ENCODE measurements at places on chromosomes 12 and 14. TPM values are rescaled to one million over a fixed set of nuclear protein-coding genes. Genes with fewer than 3 reads are reported as not detected.
A peak's percentile ranks its signal among the peaks of the same experiment; 100 is the strongest.

GRCh38 chr12:70383484-70383883 lies 17.4 kb downstream of the KCNMB4 start:
- no peak for DNase-seq
- H3K36me3 ChIP-seq: no peaks in the 10 kb centered on the region
- H3K4me1 ChIP-seq: no peaks in the 10 kb centered on the region

DNA sequence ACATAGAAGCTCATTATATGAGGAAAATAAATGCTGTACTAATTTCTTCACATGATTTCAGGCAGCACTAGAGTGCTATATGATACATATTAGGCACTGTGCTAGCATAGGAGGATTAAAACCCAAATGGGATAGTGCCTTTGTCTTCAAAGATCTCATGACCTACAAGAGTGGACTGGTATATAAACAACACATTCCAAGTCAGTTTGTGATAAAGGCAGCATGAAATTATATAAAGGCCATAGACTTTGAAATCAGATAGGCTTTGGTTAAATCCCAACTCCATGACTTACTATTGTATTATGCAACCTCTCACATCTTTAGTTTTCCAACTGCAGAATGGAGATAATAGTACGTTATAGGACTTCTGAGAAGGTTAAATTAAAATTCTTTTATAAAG lies 179.7 kb downstream of the RAD51B start:
- no peaks in the 10 kb centered on the region for H3K4me1 ChIP-seq
- no peak overlapping the region for H3K27ac ChIP-seq
- DNase-seq: no peak
- no peaks in the 10 kb centered on the region for H3K27me3 ChIP-seq

The DIP2B gene
- 29.5 TPM for total RNA-seq

- no peaks in the 10 kb centered on the region for H3K36me3 ChIP-seq
- no peak for DNase-seq
- no peaks in the 10 kb centered on the region for H3K4me1 ChIP-seq
Observed at GRCh38 chr14:103232831-103233319, 101.2 kb upstream of the EIF5 start.

The HPD gene
- total RNA-seq: not detected

- H3K4me3 ChIP-seq: no peak overlapping the region
- no peaks in the 10 kb centered on the region for H3K27me3 ChIP-seq
- H3K36me3 ChIP-seq: no peaks in the 10 kb centered on the region
- no peak overlapping the region for H3K27ac ChIP-seq
Observed at GRCh38 chr14:98112194-98112780, 1159.7 kb downstream of the BCL11B start.

The SVOP gene
- total RNA-seq: not detected

GRCh38 chr12:104458694-104459367 lies 2.1 kb downstream of the CHST11 start:
- DNase-seq: no peak
- no peaks in the 10 kb centered on the region for H3K27me3 ChIP-seq
- peak overlapping the region; percentile 100 for H3K4me3 ChIP-seq
- peaks cover 45% of the 10 kb centered on the region for H3K4me1 ChIP-seq
- no peaks in the 10 kb centered on the region for H3K36me3 ChIP-seq

Measured in CD4-positive, alpha-beta T cell (primary cell).